Activated CD8-positive, alpha-beta memory T cell treated with anti-CD3 and anti-CD28 coated beads for 4 hours (primary cell): ENCODE measurements at places on chromosomes 1 and 21.

GRCh38 chr1:87149241-87150041 is 179.2 kb upstream of the LMO4 start:
- no peak for DNase-seq

DNA sequence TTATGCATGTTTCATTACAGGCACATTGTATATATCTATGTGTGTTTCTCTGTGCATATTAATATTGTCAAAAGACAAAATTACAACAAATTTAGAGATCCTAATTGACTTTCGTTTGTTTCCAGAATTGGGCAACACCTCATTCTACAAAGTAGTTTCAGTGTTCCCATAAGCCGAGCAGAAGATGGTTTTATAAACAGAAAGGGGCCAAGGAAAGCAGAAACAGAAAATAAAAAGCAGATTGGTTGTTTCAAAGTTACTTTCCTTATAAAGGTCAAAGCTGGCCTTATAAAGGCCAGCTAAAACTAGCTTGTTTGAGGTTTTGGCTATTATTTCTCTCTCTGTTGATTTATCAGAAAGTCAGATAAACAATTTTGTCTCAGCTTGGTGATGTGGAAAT is 116.2 kb upstream of the FGGY start:
- DNase-seq, result no peak

DNA sequence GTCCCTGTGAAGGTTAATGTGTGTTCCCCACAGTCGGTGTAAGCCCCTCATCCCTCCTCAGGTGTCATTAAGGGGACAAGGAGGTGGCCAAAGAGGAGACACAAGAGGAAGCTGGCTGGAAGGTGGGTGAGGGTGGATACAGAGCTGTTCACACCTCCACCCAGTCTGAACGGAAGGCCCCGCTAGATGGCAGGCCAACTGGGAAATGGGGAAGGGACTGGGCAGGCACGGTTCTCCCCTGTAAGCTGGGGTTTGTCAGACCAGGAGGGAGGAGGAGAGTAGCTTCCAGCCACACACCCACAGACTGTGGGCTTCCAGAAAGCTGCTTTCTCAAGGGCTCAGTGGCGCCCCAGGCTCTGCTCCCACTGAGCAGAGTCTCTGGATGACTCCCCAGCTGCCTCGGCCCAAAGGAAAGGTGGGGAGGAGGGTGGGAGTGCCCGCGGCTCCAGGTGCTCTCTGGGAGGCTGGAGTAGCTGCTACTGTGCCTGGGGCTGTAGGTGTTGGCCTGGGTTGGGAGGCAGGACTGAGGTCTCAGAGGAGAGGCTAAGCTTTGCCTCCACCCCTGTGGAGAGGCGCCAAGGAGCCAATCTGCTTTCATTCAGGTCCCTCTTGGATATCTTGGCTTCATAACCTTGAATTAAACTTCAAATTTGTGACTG is 41.2 kb downstream of the PCP4 start:
- no peak for DNase-seq

GRCh38 chr21:30717105-30717504 is 1.5 kb downstream of the KRTAP21-3 start:
- no peak for DNase-seq

- no peak for DNase-seq
These were observed 84.6 kb downstream of the KAZN start for GRCh38 chr1:14682941-14683621.

- DNase-seq, result peak; percentile 62
These were observed 57.2 kb downstream of the AGPAT3 start for GRCh38 chr21:43921979-43922945.

DNA sequence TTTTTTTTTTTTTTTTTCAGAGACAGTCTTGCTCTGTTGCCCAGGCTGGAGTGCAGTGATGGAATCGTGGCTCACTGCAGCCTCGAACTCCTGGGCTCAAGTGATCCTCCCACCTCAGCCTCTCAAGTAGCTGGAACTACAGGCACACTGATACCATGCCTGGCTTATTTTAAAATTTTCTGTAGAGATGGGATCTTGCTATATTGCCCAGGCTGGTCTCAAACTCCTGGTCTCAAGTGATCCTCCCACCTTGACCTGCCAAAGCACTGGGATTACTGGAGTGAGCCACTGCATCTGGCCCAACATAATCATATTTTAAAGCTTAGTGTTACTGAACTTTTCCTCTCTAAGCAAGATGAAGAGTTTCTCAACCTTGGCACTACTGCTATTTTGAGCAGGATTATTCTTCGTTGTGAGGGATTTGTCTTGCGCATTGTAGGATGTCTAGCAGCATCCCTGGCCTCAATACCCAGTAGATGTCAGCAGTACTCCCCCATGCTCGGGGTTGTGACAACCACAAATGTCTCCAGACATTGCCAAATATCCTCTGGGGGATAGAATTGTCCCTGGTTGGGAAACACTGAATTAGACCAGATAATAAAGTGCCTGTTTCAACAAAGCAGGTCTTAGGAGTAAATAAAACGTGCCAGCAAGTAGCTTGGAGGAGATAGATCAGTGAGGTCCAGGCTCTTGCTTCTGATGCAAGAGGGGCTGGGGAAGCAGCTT is 15.1 kb upstream of the THRAP3 start:
- DNase-seq, result no peak

GRCh38 chr1:8285103-8285502 is 32.8 kb upstream of the SLC45A1 start:
- no peak for DNase-seq

GRCh38 chr1:240212556-240212955 is 120.9 kb downstream of the FMN2 start:
- no peak for DNase-seq

DNA sequence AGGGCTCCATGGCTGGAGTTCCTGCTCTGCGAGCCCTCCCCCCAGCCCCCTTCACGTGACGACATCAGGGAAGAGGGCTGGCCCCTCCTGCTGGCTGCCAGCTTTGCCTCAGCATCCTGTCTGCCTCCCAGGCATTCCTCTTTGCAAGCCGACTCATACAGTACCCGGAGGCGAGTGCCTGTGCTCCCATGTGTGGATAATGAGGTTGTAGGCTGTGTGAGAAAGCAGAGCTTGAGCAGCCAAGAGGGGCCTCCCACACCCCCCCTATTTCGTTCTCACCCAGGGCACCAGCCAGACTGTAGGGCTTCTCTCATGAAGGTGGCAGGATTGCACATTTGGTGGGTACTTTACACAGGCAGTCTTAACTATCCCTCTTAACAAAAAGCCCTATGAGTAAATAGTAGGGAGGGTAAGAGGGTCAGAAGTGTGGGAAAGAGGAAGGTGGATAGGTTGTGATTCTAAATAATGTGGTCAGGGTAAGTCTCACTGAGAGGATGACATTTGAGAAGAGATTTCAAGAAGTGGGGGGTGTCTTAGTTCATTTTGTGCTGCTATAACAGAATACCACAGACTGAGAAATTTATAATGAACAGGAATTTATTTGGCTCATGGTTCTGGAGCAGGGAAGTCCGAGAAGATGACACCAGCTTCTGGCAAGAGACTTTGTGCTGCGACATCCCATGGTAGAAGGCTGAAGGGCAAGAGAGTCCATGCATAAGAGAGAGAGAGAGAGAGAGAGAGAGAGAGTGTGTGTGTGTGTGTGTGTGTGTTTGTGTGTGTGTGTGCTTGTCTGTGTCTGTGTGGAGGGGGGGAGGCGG is 113.5 kb downstream of the OMA1 start:
- no peak for DNase-seq

DNA sequence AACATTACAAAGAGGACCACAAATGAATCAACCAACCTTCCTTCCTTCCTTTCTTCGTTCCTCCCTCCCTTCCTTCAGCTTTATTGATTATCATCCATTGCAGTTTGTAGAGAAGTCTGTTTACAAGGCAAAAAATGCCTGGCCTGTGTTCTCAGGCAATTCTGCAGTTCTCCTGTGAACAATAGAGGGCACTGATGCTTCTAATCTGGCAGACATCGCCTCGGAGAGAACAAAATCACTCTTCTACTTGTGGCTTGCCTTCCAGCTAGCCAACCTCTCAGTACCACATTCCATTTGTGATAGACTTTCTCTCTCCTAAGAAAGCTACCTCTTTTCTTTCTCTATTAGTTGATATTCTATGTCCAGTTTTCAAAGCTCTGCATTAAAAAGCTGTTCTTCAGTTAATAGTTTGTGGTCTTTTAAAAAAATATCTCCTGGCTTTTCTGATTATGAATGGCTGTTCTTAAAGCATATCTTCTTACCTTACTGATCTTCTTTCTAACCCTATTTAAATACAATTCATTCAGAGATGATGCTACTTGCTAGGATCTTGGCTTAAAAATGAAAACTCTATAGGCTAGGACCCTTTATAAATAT is 26.9 kb upstream of the ESRRG start:
- DNase-seq, result no peak

GRCh38 chr1:109207467-109208103 is 6.1 kb upstream of the SARS1 start:
- DNase-seq, result no peak
